ENCODE measurements at places on chromosomes 5 and 9.

DNA sequence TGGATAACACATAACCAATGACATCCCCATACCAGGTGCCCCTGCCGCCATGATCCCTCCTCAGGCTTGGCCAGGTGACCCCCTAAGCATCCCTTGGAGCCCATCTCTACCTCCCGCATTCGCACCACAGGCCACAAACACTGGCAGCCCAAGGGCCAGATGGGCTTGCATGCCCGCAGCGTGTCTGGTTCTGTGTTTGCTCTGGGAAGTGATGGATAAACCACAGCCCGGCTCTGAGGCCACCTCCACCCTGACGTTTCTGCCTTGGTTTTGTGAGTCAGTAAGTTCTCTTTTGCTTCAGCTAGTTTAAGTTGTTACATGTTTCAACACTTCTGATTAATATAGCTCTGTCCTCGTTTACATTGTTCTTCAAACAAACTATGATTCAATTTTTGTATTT, 172.4 kb upstream of the PHYKPL start:
- no peaks in the 10 kb centered on the region for H3K27me3 ChIP-seq
- no peak for DNase-seq
- H3K4me1 ChIP-seq = no peaks in the 10 kb centered on the region

DNA sequence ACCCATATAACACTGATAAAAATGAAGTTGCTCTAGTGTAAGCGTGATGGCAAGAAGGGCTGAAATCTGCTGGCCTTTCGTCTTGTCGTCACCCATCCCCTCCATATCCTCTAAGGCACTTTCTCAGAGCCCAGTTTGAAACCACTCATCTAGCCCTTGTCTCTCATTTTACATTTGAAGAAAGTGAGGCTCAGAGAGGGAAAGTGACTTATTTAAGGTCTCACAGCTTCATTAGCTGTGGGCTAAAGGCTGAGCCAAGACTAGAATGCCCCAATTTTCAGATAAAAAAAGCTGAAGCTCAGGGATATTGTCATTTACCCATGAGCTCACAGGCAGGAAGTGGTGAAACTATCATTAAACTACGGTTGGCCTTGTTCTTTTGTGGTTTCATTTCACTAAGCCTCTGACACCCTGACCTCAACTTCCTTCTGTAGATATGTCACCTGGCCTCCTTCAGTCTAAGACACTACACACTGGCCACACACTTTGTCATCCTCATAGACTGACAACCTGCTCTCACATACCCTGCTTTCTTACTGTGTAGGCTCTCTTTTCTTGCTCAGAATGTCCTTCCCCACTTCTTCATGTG, 176.7 kb upstream of the DMAC1 start:
- H3K4me3 ChIP-seq = peak overlapping the region; percentile 9
- no peaks in the 10 kb centered on the region for H3K36me3 ChIP-seq
- no peak overlapping the region for H3K27ac ChIP-seq
- peak; percentile 53 for DNase-seq

- H3K27ac ChIP-seq = no peak overlapping the region
- no peak for DNase-seq
- no peaks in the 10 kb centered on the region for H3K27me3 ChIP-seq
- no peaks in the 10 kb centered on the region for H3K4me1 ChIP-seq
Observed at GRCh38 chr9:133397370-133397769, 20.4 kb downstream of the REXO4 start.

DNA sequence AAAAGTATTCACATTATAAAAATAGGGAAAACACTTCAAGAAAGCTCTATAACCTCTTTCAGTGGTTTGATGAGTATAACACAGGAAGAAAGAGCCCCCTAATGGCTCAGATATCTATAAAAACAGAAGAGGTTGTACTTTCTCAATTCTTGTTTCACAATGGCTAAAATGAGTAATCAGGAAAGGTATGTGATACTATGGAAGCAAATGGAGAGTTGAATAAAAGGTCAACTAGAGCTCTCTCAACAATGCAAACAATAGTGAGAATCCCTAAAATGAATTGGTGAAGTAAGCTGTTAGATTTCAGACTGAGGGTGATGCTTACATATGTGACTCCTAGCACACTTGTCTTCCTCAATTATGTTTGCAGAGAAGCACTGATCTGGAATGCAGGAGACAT, 584.6 kb upstream of the CDH18 start:
- DNase-seq = no peak
- H3K36me3 ChIP-seq = no peaks in the 10 kb centered on the region
- H3K4me3 ChIP-seq = no peak overlapping the region
- no peaks in the 10 kb centered on the region for H3K4me1 ChIP-seq
- H3K27me3 ChIP-seq = no peaks in the 10 kb centered on the region

DNA sequence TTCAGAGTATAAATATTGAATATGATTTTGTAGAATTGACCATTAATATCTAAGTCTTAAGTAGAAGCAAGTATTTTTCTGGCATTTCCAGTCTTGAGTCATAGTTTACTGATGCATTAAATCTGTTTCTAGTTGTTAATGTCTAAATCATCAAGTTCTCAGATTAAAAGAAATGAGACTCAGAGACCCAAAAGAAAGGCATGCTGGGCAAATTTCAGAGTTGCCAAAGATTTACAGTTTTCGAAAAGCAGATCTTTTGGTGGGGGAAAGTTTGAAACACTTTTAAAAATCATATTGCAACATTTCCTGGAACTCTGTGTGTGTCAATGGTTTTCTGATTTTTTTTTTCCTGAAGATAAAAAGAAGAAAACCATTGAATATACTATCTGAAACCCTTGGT, 60.9 kb downstream of the ANKRD55 start:
- no peak overlapping the region for H3K27ac ChIP-seq
- peaks cover 5% of the 10 kb centered on the region for H3K4me1 ChIP-seq
- no peak overlapping the region for H3K4me3 ChIP-seq
- DNase-seq = no peak
- H3K27me3 ChIP-seq = no peaks in the 10 kb centered on the region

DNA sequence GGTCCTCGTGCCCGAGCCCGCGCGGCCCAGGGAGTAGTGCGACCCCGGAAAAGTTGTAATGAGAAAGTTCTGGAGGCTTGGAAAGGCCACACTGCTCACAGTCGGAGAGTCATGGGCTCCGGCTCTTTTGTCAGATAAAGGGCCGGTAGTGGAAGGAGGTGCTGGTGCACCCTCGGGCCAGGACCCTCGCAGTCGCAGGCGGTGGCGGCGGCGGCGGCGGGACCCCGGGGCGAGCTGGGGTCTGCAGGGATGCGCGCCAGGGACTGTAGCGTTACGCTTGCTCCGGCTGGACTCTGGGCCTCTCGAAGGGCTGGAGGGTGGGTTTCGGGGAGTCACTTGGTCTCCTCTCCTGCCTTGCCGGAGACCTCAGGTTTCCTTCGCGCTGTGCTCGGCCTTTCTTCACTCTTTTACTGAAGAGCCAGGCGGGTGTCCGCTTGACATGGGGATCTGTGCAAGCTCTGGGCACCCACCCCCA, 1.5 kb downstream of the RORB start:
- H3K27ac ChIP-seq = no peak overlapping the region
- peaks cover 22% of the 10 kb centered on the region for H3K27me3 ChIP-seq
- H3K36me3 ChIP-seq = no peaks in the 10 kb centered on the region
- peaks cover 3% of the 10 kb centered on the region for H3K4me1 ChIP-seq
- DNase-seq = no peak

DNA sequence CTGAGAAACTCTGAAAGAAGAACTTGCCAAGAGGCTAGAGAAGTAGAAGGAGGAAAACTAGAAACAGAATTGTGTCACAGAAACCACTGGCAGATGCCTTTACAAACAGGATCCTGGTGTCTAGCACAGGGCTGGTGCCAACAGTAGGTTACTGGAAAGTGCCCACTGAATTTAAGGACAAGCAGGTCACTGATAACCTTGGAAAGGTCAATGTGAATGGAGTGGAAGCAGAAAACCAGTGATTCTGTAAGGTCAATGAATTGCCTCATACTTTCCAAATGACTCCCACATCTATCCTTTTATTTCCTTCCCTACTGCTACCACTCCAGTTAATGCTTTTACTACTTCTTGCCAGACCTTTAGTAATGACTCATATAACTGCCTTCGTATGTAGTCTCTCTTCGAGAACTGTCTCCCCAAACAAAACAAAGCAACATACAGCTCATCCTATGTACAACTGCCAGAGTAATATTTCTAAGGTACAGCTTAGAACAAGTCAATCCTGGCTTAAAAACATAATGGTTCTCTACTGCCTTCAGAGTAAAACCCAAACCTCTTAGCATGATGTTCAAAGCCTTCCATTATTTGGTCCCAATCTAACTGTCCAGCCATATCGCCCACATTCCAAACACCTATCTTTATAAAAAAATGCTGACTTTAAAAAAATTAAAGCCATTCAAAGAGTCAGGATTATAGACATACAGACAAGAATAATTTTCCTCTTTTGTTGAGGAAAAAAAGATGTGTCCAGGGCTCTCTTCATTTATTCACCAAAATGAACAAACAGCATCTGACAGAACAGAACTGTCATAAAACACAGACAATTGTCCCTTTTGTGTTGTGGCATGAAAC, 52.5 kb downstream of the NR3C1 start:
- H3K36me3 ChIP-seq = no peaks in the 10 kb centered on the region
- H3K27me3 ChIP-seq = no peaks in the 10 kb centered on the region
- H3K4me3 ChIP-seq = no peak overlapping the region

GRCh38 chr5:153565822-153566221, 75.4 kb downstream of the GRIA1 start:
- no peaks in the 10 kb centered on the region for H3K27me3 ChIP-seq
- no peaks in the 10 kb centered on the region for H3K4me1 ChIP-seq
- DNase-seq = no peak
- no peaks in the 10 kb centered on the region for H3K36me3 ChIP-seq
- no peak overlapping the region for H3K4me3 ChIP-seq
- H3K27ac ChIP-seq = no peak overlapping the region

GRCh38 chr5:150625164-150625535, 15.3 kb upstream of the SYNPO start:
- H3K4me3 ChIP-seq = peak overlapping the region; percentile 28
- no peaks in the 10 kb centered on the region for H3K36me3 ChIP-seq
- H3K27me3 ChIP-seq = peaks cover 12% of the 10 kb centered on the region
- no peak overlapping the region for H3K27ac ChIP-seq
- no peak for DNase-seq
- H3K4me1 ChIP-seq = peaks cover 13% of the 10 kb centered on the region

- no peak for DNase-seq
- H3K4me1 ChIP-seq = no peaks in the 10 kb centered on the region
- H3K27ac ChIP-seq = no peak overlapping the region
- H3K27me3 ChIP-seq = no peaks in the 10 kb centered on the region
Observed at GRCh38 chr9:93650448-93650847, 74.1 kb downstream of the PHF2 start.

- no peaks in the 10 kb centered on the region for H3K27me3 ChIP-seq
- no peaks in the 10 kb centered on the region for H3K4me1 ChIP-seq
- H3K27ac ChIP-seq = no peak overlapping the region
- H3K4me3 ChIP-seq = no peak overlapping the region
- DNase-seq = peak; percentile 5
Observed at GRCh38 chr9:97109194-97109811, 70.4 kb upstream of the CTSV start.

DNA sequence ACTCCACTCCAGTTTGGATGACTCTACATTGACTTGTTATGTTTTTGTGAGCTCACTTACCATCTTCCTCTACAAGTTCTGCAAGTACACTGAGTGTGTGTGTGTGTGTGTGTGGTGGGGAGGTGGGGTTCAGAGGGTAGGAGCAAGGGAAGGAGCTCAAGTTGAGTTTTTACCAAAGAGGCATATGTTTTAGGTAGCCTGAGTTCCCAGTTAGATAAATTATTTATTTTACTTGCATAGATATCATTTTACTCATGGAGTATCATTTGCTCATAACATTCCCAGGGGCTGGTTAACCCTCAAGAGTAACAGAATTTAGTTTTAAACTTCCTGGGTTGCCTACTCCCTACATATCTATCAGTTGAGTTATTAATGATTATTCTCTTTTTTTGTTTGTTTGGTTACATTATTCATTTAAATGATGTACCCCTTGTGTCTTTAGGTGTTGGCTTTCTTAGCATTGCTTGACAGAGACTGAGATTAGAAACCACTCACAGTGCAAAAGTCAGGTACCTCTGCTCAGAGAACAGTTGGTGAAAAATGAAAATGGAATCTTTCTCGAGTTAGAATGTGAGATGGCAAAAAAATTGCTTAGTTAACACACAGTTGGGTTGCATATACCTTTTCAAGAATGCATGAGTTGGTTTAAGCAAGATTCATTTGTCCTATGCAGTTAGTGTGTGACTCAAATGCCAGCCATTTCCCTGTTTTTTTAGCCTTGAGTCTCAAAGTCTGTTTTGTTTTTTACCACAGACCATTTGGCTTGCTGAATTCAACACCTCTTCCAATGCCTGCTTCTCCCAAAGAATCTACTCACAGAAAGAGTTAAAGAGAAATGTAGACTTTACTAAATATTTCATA, 29.2 kb downstream of the TNFSF8 start:
- H3K27ac ChIP-seq = no peak overlapping the region
- H3K27me3 ChIP-seq = no peaks in the 10 kb centered on the region
- peaks cover 30% of the 10 kb centered on the region for H3K36me3 ChIP-seq
- H3K4me3 ChIP-seq = no peak overlapping the region
- no peak for DNase-seq

DNA sequence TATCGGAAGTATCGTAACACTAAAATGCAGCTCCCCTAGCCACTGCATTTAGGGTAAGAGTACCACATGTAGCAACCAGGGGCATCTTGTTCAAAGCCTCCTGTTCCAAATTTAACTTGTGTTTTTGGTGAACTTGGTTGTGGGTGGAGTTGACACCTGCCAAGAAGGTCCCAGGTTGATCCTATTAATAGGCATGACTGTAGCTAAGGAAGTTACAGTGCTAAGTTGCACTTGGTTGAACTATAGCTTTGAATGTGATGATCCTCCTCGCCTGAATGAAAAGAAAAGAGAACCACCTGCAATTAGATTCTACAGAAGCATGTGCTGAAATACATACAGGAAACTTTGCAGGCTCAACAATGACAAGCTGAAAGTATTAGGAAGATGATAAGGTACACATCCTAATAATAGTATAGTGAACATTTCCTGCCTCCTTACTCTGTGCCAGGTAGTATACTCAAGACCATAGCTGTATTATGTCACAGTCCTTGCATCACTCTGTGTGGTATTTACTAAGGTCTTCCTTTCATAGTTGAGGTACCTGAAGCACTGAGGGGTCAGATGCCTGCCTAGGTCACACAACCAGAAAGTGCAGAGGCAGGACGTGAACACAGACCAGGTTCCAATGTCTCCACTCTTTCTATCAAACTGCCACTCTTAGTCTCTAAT, 64.5 kb upstream of the PIP5K1B start:
- H3K4me3 ChIP-seq = no peak overlapping the region
- no peak overlapping the region for H3K27ac ChIP-seq
- no peaks in the 10 kb centered on the region for H3K36me3 ChIP-seq
- no peaks in the 10 kb centered on the region for H3K4me1 ChIP-seq
- no peak for DNase-seq

GRCh38 chr9:97759581-97760288, 62.6 kb upstream of the XPA start:
- H3K4me1 ChIP-seq = no peaks in the 10 kb centered on the region
- H3K27me3 ChIP-seq = peaks cover 12% of the 10 kb centered on the region

DNA sequence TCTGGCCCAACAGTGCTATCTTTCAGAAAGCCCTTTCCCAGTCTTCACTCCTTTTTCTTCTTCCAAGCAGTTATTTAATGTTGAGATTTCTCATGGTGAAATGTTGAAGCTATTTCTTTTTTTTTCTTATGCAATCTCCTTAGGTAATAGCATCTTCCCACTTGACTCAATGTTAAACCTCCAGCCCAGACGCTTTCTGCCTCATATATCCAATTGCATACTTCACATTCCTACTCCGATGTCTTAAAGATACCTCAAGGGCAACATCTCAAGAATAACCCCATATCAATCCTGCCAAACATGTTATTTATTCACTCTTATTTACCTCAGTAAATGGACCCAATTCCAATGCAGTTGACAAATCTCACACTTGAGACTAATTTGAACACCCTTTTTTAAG, 187.3 kb downstream of the CDH12 start:
- no peak overlapping the region for H3K27ac ChIP-seq
- H3K4me3 ChIP-seq = no peak overlapping the region
- DNase-seq = no peak
- no peaks in the 10 kb centered on the region for H3K36me3 ChIP-seq
- H3K27me3 ChIP-seq = no peaks in the 10 kb centered on the region
- no peaks in the 10 kb centered on the region for H3K4me1 ChIP-seq
